Left colon (tissue), 2 donors: ENCODE measurements at places on chromosomes 4 and X.

- DNase-seq, result no peak
Observed at GRCh38 chr4:110653321-110654253, 30.7 kb upstream of the PITX2 start.

GRCh38 chr4:165517216-165517615, 138.4 kb downstream of the CPE start:
- DNase-seq, result no peak

DNA sequence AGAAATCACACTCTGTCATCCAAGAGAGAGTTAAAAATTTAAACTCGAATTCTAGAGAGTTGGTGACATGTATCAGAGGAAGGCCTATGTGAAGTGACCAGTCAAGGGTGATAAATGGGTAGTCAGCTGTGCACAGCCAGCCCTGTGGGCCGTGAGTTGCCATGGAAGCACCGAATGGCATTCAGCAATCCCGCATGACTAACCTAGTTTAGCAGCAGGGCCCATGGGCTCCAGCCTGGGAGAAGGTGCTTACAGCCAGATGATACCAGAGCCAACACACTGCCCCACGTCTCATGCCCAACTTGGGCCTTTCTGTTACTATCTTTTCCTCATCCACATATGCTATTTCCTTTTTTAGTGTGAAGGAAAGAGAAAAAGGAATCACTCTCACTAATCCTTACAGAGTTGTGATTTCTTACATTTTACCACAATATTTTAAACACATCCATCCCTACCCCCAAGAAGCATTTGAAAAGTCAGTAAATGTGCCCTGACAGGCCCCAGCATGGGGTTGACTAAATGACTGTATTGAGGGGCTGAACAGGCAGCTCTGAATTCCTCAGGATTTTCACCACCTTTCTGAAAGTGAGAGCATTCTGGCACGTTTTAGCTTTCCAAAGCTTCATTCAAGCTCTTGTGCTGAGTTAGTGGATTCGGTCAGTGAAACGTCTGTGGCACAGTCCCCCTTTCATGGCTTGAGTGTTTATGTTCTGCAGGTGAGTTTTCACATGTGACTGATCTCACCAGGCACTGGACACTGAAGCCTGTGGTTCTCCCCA, 104.2 kb downstream of the AFF1 start:
- no peak for DNase-seq

- no peak for DNase-seq
Observed at GRCh38 chr4:89303814-89304388, 3.7 kb downstream of the GPRIN3 start.

- DNase-seq, result no peak
Observed at GRCh38 chr4:7549866-7550265, 115.1 kb upstream of the PSAPL1 start.
